ENCODE measurements at places on chromosomes 2 and 18.

- DNase-seq = no peak
Measured at GRCh38 chr2:129903586-129904425, 75.7 kb upstream of the RAB6C start.

DNA sequence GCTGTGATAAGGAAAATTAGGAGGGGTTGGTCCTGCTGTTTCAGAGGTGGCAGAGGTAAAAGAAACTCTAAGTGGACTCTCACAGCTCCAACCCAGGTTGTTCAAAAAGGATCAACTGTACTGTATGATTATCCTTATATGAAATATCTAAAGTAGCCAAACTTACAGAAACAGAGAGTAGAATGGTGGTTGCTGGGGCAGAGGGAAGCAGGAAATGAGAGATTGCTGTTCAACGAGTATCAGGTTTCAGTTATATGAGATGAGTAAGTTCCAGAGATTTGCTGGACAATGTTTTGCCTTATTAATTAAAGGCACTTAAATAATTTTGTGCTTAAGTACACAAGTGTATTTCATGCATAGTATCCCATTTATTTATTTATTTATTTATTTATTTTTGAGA, 972.0 kb upstream of the LRRTM1 start:
- DNase-seq = no peak

- DNase-seq = no peak
Measured at GRCh38 chr18:12946549-12947284, 1.1 kb upstream of the SEH1L start.

- no peak for DNase-seq
Measured at GRCh38 chr2:119939915-119940314, 73.0 kb upstream of the EPB41L5 start.

DNA sequence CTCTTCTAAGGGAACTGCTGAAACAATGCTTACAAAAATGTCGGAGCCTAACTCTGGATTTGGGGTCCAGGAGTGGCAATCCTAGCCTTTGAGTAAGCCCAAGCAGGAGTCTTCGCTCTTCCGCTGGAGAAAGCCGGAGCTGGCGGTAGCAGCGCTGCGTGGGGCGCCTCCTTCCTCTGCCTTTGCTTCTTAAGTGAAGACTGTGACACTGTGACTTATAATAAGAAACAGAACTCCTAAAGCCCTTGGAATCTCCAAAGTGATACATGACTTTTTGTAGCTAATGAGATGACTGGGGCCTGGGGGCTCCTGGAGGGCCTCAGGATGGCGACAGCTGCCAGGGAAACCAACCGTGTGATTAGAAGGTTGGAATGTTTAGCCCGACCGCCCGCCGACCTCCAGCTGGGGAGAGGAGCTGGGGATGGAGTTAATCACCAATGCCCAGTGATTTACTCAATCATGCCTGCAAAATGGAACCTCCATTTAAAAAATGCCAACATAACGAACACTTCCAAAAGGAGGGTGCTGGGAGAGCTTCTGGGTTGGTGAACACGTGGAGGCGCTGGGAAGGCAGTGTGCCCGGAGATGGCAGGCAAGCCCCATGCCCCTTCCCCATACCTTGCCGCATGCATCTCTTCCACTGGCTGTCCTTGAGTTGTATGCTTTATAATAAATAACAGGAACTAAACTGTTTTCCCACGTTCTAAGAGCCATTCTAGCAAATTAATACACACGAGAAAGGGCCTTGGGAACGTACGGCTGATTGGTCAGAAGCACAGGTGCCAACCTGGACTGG, 29.0 kb upstream of the MAL start:
- DNase-seq = no peak

DNA sequence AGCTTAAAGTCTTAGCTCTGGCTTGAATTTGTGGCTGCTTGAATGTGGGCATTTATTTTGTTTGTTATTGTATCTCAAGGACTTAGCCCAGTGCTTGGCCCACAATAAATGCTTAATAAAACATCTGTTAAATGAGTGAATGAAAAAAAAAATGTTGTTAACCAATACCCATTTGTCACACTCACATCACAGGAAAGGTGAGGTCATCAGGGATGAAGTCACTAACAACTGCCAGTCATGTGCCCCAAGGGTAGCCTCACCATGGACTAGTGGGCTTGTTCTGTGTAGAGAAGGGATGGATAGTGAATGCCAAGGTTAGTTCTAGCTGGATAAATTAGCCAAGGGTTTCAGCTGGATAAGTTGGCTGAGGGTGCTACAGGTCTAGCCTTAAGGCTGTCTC, 3.0 kb downstream of the NRBP1 start:
- DNase-seq = no peak

GRCh38 chr2:129883121-129883520, 96.3 kb upstream of the RAB6C start:
- DNase-seq = no peak

- DNase-seq = no peak
Measured at GRCh38 chr2:203400805-203401585, 72.8 kb downstream of the ABI2 start.

- DNase-seq = no peak
Measured at GRCh38 chr18:57659460-57660102, 37.9 kb upstream of the NARS1 start.

GRCh38 chr2:20524412-20525040, 77.7 kb downstream of the RHOB start:
- DNase-seq = no peak

DNA sequence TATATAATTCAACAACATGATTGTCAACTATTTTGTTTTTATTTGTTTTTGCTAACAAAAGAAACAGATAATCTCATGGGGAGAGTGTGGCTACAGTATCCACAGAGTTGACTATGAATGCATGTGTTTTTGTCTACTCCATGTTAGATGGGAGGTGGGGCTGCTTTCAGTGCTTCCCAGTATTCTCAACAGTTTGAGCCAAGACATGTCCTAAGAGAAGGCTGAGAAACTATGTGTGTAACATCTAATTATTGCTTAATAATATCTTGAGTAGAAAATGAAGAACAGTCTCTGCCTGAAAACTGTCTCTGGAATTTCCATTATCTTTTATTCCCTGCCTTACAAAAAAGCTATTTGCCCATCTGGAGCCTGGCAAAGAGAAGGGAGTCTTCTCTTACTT, 178.8 kb upstream of the MMADHC start:
- no peak for DNase-seq

- peak; percentile 3 for DNase-seq
Measured at GRCh38 chr18:47756364-47757016, 174.0 kb downstream of the SMAD2 start.

DNA sequence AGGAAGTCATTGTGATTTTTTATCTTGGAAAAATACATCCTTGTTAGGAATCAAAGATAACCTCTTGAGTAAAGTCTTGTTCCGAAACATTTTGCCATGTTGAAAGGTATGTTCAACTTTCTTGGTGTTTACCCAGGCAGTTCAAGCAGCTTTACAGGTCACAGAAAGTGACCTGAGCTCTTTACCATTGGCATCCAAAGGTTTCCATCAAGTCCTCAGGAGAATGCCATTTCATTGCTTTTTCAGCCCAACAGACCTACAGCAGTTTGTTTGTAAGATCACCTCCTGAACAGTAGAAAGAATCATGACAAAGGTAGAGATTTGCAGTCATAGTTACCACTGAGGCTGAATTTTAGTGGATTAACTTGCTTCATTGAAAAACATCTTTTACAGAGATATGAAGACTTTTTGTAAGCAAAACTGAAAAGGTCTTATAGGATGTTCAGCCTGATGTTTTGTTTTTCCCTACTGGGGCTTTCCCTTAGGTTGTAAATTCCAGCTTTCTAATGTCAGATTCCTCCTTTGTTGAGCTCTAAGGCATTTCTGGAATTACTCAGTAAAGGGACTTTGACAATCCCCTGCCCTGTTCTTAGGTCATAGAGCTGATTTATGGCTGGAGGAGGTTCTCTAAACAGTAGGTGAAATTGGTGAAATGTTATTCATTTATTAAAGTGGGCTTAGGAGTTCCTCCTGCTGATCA, 236.8 kb upstream of the RBMS1 start:
- no peak for DNase-seq

GRCh38 chr2:9144617-9145016, 62.0 kb upstream of the ASAP2 start:
- DNase-seq = no peak

- DNase-seq = no peak
Measured at GRCh38 chr2:163466331-163467250, 269.2 kb downstream of the FIGN start.

- DNase-seq = no peak
Measured at GRCh38 chr2:71779774-71780105, 326.4 kb downstream of the DYSF start.

DNA sequence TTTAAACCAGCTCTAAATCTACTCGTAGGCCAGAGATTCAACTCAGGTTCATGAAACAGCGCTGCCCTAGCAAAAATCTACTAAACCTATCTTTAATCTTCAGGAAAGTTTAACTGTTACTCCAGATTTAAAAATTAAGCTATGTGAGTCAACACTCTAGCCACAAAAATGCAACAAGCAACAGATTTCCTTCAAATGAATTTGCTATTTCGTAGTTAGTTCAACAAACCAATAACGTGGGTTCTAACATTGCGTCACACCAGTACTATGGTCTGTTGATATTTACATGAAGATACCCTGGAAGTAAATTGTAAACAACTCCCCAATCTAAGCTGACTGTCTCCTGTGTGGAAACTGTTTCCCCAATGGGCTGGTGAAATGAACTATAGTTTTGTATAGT, 71.2 kb downstream of the FIGN start:
- no peak for DNase-seq

- DNase-seq = peak; percentile 8
Measured at GRCh38 chr2:48315896-48316194, 214.1 kb upstream of the STON1 start.

GRCh38 chr18:77544792-77545191, 295.1 kb downstream of the GALR1 start:
- DNase-seq = no peak

- no peak for DNase-seq
Measured at GRCh38 chr2:85656468-85656867, 11.5 kb downstream of the SFTPB start.

- peak; percentile 42 for DNase-seq
Measured at GRCh38 chr2:200383380-200384110, 77.1 kb downstream of the SPATS2L start.

- no peak for DNase-seq
Measured at GRCh38 chr2:145021962-145022665, 502.2 kb upstream of the ZEB2 start.

- no peak for DNase-seq
Measured at GRCh38 chr2:70949086-70949485, 13.4 kb downstream of the ATP6V1B1 start.

- DNase-seq = no peak
Measured at GRCh38 chr2:227849906-227850305, 21.5 kb upstream of the DAW1 start.

DNA sequence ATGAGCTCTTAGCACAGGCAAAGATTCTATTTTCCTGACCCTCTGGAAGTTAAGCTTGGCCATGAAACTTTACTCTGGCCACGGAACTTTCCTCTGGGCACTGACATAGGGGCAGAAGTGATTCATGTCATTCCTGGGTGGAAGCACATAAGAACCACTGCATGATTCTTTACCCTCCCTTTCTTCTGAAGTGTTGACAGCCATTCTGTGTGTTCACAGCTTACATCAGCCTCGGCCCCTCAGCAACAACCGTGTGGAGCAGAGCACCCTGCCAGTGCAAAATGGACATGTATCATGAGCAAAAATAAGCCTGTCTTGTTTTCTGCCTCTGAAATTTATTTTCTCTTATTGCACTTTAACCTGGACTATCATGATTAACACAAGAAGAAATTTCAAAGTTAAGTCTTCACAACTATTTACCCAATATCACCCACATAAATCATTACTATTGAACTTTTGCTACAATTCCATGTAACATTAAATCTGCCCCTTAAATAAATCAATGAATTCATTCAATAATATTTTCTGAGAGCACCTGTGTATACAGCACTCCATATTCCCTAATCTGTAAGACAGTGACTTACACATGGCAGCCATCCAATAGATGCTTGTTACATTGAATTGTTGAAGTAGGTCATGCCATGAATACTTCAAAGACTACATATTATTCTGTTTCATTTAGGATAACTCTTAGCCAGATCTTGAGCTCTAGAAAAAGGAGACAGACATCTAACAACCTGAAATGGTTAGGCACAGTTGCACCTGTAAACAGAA, 531.9 kb downstream of the IRS1 start:
- DNase-seq = no peak

DNA sequence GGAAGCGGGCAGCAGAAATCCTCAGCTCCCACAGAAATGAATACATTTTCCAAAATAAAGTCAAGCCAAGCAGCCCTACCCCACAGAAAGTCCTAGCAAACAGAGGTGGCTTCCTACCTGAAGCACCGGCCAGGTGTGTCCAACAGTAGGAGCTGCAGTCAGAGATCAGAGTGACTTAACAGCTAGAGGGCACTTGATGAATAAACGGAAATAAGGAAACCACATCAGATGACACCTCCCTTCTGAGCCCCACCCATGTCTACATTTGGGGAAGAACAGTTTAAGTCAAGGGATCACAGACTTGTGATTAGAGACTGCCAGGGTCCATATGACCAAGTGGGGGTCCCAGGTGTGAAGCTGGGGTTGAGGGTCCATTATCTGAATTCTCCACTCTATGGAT, at the start of gene CXCR1:
TSS of gene CXCR1 (minus strand) at position 172 of the 400 bp plus-strand sequence. CDS start 1,751 bp downstream, outside the sequence.
- DNase-seq = peak; percentile 6

- no peak for DNase-seq
Measured at GRCh38 chr2:118842661-118843482, 4.6 kb downstream of the EN1 start.

GRCh38 chr2:240291337-240292034, 144.0 kb upstream of the GPC1 start:
- no peak for DNase-seq

- no peak for DNase-seq
Measured at GRCh38 chr2:35973737-35974132, 381.8 kb upstream of the CRIM1 start.

GRCh38 chr18:41465386-41465785, 489.6 kb upstream of the PIK3C3 start:
- DNase-seq = no peak

Measured in stimulated activated naive CD4-positive, alpha-beta T cell (primary cell).